Choroid plexus epithelial cell (primary cell): ENCODE measurements at places on chromosomes 13 and 19.

- no peak for DNase-seq
Observed at GRCh38 chr19:54095136-54095858, 5.3 kb downstream of the OSCAR start.

DNA sequence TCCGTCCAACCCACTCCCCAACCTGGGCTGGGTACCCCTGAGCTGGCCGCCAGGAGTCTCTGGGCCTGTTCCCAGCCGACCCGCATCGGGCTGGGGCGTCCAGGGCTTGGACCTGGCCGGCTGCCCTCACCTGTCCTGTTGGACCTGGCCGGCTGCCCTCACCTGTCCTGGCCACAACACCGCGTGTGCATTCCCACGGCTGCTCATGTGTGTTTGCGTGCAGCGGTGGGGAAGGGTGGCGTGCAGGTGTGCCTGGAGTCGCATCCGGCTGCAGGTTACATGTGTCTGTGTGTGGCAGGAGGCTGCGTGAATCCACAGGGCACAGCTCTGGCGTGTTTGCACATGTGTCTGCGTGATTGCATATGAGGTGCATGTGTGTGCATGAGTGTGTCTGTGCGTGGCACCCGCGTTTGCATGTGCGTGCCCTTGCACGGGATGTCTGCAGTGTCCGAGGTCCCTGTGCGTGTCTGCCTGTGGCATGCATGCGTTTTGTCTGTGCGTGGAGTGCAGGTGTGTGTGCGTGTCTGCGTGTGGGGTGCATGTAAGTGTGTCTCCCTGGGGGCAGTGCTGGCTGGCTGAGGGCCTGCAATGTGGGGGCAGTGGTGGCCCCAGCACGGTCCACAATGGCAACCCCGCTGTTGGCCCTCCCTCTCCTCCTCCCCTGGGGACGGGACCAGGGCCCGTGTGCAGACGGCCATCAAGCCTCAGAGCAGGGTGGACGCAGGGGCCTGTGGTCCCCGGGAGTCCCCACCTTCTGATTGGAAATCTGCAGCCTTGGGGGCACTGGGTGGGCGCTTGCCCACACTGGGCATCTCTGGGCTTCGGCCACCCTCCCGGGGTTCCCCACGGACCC is 3.4 kb downstream of the EFNA2 start:
- DNase-seq, result no peak

DNA sequence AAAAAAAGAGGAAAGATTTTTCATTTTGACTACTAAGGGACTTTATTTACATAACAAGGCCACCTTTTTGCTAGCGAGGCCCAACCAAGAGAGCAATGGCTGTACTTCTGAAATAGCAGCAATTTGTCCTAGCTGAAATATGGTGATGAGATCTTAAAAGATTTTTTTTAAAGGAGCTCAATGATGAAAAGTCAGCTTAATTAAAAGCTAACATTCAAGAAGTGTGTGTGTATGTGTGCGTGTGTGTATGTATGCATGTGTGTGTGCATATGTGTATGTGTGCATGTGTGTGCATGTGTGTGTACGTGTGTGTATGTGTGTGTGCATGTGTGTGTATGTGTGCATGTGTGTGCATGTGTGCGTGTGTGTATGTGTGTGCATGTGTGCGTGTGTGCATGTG is 24.6 kb upstream of the TM9SF2 start:
- DNase-seq, result no peak

GRCh38 chr19:19217099-19217498 is 5.3 kb downstream of the NCAN start:
- peak; percentile 57 for DNase-seq

- DNase-seq, result peak; percentile 18
Observed at GRCh38 chr13:24625331-24625731, 54.9 kb upstream of the ATP12A start.

- DNase-seq, result no peak
Observed at GRCh38 chr13:24039621-24040475, 120.7 kb upstream of the SPATA13 start.

DNA sequence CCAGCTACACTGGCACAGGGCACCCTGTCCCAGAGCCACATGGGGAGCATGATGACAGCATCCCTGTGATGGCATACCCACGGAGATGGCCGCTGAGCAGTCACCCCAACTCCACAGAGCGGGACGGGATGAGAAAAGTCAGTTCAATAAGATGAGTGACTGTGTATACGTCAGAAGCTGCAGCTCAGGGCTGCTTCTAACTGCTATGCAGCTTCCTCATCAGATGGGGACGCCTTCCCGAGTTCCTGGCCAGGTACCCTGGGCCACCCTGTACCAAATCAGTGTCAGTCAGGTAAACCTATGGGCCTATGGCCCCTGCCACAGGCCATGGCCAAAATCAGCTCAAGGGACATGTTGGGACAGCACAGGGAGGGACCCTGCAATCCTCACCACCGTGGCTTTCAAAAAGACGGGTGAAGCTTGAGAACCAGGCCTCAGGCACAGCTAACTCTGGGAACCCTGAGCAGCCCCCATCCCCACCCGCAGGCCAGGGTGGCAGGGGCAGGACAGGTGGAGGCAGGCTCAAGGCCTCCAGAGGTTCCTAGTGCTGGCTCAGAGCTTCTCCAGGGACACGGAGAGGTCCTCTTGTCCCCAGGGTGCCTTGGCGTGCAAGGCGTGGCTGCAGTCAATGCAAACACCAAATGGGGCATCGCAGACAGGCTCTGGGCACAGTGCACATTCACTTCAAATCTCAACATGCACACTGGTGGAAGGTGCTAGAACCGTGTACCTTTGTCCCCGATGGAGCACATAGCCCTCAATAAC is 122.4 kb downstream of the TUBA3C start:
- DNase-seq, result no peak

DNA sequence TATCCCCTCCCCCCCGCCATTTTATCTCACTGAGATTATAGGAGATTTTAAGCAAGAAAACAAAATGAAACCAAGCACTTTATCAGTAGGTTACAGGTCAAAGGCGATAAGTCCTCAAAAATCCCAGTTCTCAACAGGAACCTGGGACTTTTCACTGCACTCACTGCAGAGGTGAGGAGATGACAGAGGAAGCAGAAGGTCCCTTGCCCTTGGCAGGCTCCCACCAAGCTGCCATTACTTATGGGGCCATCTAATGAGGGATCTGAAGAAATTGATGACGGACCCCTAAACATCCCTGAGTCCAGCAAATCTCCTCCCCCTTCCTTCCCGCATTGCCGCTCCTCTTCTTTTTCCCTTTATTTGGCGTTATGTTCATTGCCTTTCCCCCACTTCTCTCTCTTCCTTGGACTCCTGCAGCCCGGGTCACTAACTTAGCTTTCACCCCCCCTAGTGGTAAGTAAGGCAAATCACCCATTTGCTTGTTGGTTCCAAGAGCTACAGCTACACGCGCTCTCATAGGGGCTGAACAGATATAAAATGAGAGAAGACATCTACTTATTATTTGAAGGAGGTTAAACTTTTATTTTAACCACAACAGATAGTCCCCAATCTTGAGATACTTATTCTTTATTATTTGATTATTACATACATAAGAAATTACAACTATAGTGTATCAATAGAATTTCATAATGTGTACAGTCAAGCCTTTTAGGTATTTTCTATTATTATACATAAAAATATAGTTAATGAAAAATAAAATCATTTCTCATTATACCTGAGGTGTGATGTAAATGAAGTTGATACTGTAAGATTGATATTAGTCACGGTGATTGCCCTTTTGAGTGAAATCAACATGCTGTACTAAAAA is 52.0 kb upstream of the ARGLU1 start:
- peak; percentile 84 for DNase-seq

GRCh38 chr13:64680739-64681138 is 2549.4 kb downstream of the PCDH9 start:
- no peak for DNase-seq
